Muscle of leg (tissue), 16 donors: ENCODE measurements at places on chromosomes 1 and 21.

DNA sequence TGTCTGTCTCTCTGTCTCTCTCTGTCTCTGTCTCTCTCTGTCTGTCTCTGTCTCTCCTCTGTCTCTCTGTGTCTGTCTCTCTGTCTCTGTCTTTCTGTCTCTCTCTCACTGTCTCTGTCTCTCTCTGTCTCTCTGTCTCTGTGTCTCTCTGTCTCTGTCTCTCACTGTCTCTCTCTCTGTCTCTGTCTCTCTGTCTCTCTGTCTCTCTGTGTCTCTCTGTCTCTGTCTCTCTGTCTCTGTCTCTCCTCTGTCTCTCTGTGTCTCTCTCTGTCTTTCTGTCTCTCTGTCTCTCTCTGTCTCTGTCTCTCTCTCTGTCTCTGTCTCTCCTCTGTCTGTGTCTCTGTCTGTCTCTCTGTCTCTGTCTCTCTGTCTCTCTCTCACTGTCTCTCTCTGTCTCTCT, 873 bp upstream of the COL6A1 start:
- DNase-seq = no peak

- DNase-seq = no peak
These were observed 87.3 kb downstream of the CASZ1 start for GRCh38 chr1:10709165-10709564.

DNA sequence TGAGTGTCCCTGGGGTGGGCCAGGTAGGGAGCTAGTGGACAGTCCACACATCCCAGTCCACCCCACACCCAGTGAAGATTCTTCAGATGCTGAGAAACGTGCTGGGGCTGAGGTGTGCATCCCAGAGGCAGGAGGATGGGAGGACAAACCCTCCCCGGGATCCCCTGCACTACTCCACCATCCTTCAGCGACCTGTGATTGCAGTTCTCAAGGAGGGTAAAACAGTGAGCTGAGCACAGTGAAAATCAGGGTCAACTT, 51.0 kb downstream of the ELK4 start:
- DNase-seq = no peak

GRCh38 chr1:12293416-12293815, 63.6 kb downstream of the VPS13D start:
- DNase-seq = no peak

- no peak for DNase-seq
These were observed 41.7 kb upstream of the SOX13 start for GRCh38 chr1:204031098-204031710.

GRCh38 chr1:227845519-227845918, 30.0 kb downstream of the PRSS38 start:
- DNase-seq = no peak

DNA sequence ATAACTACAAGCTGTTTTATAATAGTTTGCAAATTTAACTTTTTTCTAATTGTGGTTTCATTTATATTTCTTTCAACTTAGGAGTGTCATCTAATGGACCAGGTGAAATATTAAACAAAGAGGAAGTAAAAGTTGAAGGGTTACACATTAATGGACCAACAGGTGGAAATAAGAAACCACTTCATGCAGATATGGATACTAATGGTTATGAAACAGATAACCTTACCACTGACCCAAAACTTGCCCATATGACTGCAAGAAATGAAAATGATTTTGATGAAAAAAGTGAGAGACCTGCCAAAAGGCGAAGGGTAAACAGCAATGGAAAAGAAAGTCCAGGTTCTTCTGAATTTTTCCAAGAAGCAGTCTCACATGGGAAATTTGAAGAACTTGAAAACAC, 59.7 kb downstream of the MIER1 start:
- DNase-seq = no peak

- no peak for DNase-seq
These were observed 30.3 kb downstream of the SERTAD4 start for GRCh38 chr1:210262897-210263272.

DNA sequence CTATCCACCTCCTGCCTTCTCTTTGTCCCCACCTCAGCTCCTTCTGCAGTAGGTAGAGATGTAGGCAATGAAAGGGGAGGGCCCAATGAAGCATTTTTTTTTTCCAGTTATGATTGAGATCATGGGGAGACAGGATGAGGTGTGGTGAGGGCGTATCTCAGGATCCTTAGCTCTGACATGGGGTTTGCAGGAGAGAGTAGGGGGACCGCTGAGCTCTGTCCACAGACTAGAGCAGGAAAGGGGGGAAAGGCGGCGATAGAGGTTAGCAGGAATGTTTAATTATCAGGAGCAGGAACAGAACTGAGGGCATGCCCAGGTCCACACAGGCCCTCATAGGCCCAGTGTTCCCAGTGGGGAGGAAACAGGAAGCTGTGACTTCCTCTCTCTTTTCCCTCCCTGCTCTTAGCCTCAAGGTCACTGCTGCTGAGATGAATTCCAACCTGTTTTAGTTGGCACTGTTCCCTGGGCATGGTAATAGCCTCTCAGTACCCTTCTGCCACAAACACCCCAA, 901 bp upstream of the RXFP4 start:
- DNase-seq = peak; percentile 61

DNA sequence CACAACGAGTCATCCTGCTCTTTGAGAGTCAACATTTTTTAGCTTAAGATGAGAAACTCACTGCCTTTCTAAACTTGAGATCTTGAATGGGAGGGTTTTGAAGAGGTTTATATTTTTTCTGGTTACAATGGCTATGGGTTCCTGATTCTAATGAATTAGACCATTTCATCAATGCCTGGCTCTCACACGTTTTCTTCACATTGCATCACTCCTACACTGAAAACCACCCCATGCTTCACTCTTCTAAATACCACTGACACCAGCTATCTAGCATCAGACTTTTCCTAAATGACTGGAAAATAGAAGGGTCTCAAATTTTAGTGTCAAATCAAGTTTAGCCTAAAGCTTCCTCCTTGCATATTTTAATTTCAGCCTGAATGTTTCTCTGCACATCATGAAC, 606.1 kb upstream of the USP24 start:
- DNase-seq = no peak

DNA sequence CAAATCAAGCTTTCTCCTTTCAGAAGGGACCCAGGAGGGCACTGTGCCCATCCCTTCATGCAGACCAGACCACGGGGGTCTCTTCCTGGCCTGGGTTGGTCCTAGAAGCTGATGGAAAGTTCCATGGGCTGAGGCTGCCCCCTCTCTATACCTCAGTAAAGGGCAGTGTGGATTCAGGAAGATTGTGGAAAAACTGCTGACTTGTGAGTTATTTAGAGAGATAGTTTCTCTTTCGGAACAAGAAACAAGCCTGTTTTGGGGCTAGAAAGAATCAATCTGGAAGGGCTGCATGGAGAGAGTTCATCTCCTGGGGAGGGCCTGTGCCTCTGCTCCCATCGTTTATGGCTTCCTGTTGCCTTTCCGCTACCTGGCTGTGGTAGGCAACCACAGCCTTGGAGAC, 803 bp downstream of the CHIT1 start:
- no peak for DNase-seq

- DNase-seq = peak; percentile 79
These were observed 21.8 kb downstream of the CAPN9 start for GRCh38 chr1:230768903-230769570.

DNA sequence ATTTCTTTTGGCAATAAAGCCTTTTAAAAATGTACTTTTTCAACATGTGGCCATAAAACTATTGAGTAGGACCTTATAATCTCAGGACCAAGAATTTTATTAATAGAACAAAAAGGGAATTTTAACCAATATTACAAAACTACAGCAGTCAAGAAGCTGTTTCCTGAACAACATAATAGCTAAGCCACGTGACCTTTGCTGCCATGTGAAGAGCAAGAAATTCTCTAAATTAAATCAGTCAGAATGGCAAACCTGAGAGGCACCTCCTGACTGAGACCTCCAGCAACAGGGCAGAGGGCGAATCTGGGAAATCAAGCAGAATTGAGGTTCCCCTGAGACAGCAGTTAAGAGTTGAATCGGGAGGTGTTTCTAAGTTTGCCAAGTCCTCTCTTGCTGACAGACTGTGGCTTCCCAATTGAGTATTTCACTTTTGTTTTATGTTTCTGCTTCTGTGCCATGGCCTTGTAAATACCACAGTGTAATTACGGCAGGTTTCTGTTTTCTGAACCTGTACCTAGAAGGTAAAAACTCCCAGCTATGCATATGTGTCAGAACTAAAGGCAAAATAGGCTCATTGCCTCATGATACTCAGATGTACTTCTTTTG, 358.4 kb downstream of the NTNG1 start:
- no peak for DNase-seq

- DNase-seq = no peak
These were observed 190.7 kb downstream of the PTBP2 start for GRCh38 chr1:96912248-96912647.

DNA sequence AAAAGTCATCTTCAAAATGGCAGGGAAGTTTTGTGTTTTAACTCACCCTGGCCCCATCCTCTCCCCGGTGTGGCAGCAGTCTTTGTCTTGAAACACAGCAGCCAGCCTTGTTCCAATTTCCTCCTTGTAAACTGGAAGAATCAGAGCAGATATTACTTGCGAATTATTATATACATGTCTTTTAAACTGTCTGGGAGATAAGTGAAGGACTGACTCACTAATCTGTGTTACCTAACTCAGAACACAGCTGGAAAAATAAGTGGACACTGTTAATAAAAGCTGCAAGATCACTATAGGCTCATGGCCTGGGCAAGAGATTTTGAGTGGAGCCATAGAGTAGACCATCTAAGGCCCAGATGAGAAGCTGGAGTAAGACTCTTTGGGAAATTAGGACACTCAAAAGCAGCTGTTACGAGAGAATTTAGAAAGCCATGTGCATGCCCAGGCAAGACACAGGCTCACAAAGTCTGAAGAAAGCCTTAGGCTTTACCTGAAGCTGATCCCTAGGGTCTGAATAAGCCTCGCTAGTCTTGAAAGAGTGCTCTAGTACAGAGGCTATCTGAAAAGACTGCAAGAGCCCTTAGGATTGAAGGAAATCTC, 233.0 kb upstream of the RAB4A start:
- DNase-seq = no peak

DNA sequence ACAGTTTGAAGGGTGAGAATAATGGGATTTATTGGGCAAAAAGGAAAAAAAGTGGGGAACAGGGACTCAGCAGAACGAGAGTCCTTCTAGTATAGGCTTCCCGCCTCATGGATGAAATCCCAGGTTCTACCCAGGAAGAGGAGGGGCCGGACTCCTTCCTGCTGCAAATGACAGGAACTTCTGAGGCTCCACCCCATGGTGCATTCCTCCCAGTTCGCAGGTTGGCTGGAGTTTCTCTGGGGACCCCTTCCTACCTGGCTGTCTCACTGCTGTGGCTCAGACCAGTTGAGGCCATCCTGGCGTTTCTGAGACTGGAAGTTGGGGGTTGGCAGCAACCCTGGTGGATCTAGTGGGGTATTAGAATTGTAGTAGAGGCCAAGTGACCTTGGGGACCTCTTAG, 27.5 kb downstream of the CNIH3 start:
- DNase-seq = no peak

DNA sequence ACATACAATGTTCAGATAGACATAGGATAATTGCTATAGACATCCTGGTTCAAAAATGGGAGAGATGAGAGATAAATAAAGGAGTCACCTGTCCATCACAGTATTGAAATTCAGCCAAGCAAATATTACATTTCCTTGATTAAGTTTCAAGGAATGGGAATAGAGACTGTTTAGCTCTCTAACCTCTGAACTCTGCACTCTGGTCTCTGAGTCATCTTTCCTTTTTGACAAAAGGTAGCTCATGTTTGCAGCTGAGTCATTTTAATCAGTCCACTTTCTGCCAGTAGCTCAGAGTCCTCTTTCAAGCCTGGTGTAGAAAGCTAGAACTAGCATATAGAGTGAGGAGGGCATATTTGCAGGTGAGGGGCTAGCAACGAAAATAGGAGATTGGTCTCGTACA, 51.4 kb upstream of the GJA8 start:
- DNase-seq = no peak

- peak; percentile 4 for DNase-seq
These were observed 1512.5 kb upstream of the B3GALT2 start for GRCh38 chr1:194698908-194699318.

GRCh38 chr21:46055863-46056281, 42.0 kb upstream of the COL6A2 start:
- DNase-seq = peak; percentile 47

GRCh38 chr1:10594595-10595223, 120.0 kb downstream of the PEX14 start:
- DNase-seq = no peak

- no peak for DNase-seq
These were observed 6.2 kb upstream of the PRDM16 start for GRCh38 chr1:3062616-3063378.

DNA sequence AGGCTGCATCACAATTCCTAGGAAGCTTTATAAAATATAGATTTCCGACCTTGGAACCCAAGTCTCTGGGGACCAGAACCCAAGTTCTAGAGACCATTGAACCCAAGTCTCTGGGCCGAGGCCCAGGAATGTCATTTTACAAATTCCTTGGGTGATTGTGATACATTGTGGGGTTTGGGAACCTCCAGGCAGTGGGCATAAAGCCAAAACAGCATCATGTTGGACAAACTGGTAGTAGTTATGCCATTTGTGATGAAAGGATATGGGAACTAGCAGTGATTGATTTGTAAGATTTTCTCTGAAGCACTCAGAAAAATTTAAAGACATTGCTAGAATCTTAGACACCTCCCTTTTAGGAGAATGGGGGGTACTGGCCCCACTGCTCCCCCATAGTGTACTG, 160.2 kb downstream of the HIVEP3 start:
- no peak for DNase-seq

DNA sequence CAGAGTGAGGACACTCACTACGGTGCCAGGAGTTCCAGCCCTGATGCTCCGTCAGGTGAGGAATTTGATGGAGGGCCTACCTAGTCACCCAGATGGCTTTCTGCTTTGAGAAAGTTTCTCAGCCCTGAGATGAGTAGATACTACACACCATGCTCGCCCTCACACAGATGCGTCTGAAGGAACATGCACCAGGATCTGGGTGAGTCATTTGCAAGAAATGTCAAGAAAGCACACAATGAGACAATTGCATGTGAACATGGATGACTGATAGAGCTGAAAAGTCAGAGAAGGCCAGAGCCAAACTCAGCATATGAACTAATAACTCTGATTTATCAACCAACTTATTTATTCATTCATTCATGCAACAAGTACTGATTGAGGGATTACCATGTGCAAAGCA, 483.9 kb downstream of the OMA1 start:
- DNase-seq = no peak

GRCh38 chr1:186753241-186753640, 73.0 kb upstream of the PTGS2 start:
- no peak for DNase-seq

- no peak for DNase-seq
These were observed 18.5 kb downstream of the SLC16A1 start for GRCh38 chr1:112937495-112937894.

DNA sequence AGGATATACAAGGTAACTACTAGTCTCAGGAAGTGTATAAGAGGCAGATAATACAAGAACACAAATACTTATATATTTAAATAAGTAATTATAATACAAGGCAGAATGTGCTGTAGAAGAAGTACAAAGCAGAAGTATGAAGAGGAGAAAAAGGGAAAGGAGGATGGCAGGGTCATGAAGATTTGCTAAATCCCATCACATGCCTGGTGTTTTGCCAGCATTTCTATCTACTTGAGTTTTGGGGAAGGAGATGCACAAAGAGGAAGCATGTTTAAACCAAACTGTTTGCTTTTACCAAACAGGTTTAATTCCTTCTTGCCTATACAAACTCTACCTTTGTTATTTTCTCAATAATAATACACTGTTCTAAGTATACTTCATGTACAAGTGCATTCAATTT, 60.9 kb upstream of the PODN start:
- DNase-seq = peak; percentile 23

GRCh38 chr1:8915446-8915845, 30.2 kb upstream of the CA6 start:
- DNase-seq = no peak
